ENCODE measurements at places on chromosomes 3 and 15.

- no peak for DNase-seq
Observed at GRCh38 chr3:149247929-149248691, 26.5 kb upstream of the CP start.

DNA sequence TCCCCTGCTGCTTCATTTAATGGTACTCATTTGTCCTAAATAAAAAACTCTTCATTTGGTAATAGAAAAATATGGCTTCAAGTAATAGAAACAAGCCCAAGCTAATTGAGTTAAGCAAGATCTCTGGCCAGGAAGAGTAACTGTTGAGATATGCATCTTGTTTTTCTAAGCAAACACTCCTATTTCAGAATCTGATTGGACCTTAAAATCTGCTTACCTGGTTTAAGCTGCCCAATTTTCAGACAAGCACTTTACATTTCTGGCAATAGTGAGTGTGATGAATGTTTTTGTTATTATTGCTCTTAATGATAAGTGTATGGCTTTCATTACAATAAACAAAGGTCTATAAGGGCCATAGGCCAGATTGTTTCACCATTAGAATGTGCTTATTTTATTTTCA is 86.2 kb downstream of the CMSS1 start:
- no peak for DNase-seq

DNA sequence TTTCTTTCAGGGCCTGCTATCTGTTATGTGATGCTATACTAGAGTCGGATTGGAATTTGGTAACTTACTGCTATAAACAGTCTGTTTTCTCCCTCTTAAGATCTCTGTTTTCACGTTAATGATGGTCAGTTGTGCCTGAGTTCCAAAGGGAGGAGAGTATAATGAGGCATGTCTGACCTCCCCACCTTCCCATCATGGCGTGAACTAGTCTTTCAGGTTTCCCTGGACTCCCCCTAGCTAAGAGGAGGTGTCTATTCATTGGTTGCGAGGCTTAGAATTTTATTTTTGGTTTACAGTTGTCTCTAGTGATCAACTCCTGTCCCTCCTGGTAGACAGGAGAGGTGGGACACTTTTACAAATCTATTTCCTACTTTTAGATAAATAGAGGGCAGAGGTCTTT is 27.8 kb upstream of the PXYLP1 start:
- DNase-seq, result no peak

GRCh38 chr3:31456373-31456772 is 76.4 kb upstream of the STT3B start:
- DNase-seq, result no peak

GRCh38 chr3:42476225-42477125 is 26.0 kb upstream of the VIPR1 start:
- DNase-seq, result no peak

GRCh38 chr15:59501597-59501996 is 63.6 kb downstream of the FAM81A start:
- no peak for DNase-seq

DNA sequence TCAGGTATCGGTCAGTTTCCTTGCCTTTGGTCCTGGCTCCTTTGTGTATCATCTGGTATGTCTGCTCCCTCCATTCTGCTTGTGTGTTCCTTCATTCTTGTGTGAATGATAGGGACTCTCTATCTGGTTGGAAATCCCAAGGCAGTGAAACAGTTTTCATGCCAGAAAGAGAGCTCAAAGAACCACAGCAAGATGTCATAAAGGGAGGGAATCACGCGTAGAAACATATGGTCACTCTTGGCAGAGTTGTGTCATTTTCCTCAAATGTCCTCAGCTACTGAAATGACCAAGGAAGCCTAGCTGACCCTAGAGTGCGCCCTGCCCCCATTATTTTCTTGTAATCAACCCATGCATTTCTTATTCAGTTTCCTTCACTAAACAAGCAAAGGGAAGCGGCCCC is 48.0 kb downstream of the RASGRP1 start:
- no peak for DNase-seq

GRCh38 chr15:56815247-56815646 is 81.9 kb upstream of the ZNF280D start:
- DNase-seq, result no peak

- DNase-seq, result no peak
Observed at GRCh38 chr15:98983334-98983733, 24.3 kb downstream of the PGPEP1L start.

DNA sequence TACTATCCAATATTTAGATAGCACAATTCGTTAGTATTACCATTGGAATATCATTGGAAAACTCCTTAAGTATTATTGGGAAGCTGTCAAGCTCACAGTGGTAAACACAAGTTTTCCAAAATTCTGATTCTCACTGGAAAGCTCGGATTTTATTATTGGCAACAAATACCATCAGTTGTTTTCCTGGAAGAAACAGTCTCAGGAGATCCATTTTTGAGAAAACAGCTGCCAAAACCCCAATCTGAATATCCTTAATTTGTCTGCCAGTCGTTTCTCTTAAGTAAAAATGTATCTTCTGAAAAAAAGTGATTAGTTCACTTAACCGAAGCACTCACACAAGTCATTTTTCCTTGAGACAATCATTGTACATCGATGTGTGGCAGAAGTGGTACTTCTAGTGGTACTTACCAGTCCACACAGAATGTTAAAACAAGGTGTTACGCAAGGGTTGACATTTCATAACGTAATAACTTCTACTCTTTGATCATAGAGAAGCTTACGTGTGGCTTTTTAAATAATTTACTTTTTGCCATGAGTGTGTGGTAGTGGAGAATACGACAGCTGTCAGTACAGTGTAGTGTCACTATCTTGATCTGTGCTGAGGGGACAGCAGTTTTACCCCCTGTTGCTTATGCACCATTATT is 74.9 kb downstream of the FAM43A start:
- DNase-seq, result no peak
